ACHN (cell line): ENCODE measurements at places on chromosomes 5 and 9.

- DNase-seq, result no peak
Observed at GRCh38 chr5:133368916-133369783, 243.2 kb downstream of the FSTL4 start.

DNA sequence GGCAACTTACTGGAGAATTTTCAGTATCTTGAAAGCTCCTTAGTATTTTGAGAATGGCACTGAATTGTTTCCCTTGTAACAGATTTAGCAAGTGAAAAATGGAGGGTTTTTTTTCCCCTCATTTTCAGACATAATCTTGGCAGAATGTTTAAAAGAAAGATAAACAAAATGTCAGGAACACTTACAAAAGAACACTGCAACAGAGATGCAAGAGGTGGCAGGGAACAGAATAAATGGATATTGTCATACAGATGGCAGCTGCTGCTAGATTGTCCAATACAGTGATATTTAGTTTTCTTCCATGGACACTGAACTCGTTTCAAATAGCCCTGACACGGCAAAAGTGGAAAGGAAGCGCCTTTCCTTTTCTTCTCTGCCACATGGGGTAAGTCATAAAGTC is 76.9 kb upstream of the ZNF608 start:
- no peak for DNase-seq

- DNase-seq, result no peak
Observed at GRCh38 chr5:24391816-24392215, 253.0 kb downstream of the CDH10 start.

GRCh38 chr5:175457466-175457865 is 13.5 kb upstream of the DRD1 start:
- peak; percentile 33 for DNase-seq

GRCh38 chr5:149559706-149560105 is 8.5 kb upstream of the CSNK1A1 start:
- no peak for DNase-seq
